ENCODE measurements at places on chromosomes 7 and 10.
A peak's percentile ranks its signal among the peaks of the same experiment; 100 is the strongest.

- no peak for DNase-seq
Observed at GRCh38 chr7:2288503-2288902, 25.7 kb downstream of the SNX8 start.

- DNase-seq: peak; percentile 23
Observed at GRCh38 chr10:93030409-93030808, 30.2 kb upstream of the CYP26C1 start.

DNA sequence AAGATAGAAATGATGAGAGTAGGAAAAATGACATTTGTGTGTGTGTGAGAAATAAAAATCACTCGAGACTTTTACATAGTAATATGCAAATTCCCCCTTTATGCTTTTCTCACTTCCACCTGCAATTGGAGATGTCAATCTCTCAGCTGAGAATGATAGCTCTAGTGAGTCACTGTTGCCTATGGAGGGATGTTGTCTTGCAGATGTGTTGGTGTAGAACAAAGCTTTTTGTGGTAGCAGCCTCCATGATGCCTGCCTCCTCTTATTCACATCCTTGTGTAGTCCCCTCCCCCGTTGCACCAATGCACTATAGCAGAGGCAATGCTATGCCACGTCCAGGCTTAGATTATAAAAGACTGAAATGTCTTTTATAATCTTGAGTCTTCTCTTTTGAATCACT, 33.8 kb downstream of the SPAG6 start:
- no peak for DNase-seq

GRCh38 chr10:90745565-90745964, 112.3 kb downstream of the HTR7 start:
- DNase-seq: no peak

DNA sequence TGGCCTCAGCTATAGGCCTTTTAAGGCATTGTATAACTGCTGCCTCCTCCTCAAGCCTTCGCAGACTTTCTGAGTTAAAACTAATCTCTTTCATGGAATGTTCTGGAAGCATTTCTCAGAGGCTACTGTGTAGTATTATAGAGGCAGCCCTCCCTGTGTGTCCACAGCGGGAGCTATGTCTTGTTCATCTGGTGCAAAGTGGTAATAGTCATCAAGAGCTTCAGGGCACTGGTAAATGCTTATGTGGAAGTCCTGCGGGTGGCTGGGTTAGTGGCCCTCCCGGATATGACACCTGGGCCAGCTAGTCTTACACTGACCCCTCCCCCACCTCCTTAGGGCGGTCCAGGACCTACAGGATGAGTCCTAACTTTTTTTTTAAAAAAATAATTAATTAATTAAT, 2.2 kb upstream of the ABHD11 start:
- DNase-seq: no peak

GRCh38 chr7:106329971-106330733, 45.4 kb upstream of the NAMPT start:
- no peak for DNase-seq

GRCh38 chr10:102738692-102739121, 5.0 kb upstream of the WBP1L start:
- no peak for DNase-seq

- peak; percentile 69 for DNase-seq
Observed at GRCh38 chr7:20329389-20330238, 1.1 kb upstream of the ITGB8 start.

- DNase-seq: no peak
Observed at GRCh38 chr7:135981958-135982646, 4.9 kb upstream of the MTPN start.

DNA sequence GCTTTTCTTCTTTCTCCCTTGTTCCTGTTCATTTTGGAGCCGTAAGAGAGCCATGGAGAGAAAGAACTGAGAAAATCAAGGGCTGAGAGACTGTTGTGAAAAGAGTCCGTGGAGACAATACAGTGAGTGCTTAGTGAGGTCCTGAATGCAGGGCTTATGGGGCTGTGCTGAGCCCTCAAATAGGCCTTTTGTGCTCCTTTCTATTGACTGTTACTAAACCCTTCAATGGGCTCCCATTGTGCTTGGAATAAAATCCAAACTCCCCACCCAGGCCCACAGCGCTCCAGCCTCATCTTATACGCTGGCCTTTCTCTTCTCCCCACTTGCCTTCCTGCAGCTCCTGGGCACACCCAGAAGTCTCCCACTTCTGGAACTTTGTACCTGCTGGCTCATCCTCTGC, 243.1 kb upstream of the HABP2 start:
- no peak for DNase-seq

GRCh38 chr7:1404898-1405548, 54.2 kb downstream of the MICALL2 start:
- no peak for DNase-seq

DNA sequence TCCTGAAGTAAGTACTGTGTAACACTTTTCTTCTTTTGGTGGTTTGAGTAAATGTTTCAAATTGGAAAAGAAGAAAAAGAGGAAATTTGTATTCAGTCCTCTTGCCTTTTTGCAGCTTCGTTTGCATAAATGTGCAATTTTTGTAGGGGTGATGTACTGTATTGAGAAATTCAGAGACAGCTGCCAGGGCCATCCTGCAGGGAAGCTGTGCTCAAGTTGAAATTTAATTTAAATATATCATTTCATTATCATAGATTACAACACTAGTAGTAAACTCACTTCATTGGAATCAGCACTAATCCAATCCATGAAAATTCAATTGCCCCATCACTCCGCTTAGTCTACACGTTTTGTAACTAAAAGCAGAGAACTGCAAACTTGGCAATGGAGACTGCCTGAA, 415.4 kb downstream of the DNAJB9 start:
- no peak for DNase-seq

DNA sequence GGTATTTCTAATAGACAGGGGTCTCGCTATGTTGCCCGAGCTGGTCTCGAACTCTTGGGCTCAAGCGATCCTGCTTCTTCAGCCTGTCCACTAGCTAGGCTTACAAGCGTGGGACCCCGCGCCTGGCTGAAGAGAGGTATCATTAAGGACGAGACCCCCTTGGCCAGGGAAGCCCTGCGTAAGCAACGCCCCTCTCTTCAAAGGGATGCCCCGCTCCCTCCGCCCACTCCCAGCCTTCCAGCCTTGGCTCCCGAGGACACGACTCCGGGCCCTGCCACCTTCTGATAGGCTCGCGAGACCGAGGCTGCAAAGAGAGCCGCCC, 220 bp upstream of the ZKSCAN5 start:
- peak; percentile 96 for DNase-seq

- DNase-seq: no peak
Observed at GRCh38 chr7:106484562-106484961, 176.4 kb downstream of the CCDC71L start.

DNA sequence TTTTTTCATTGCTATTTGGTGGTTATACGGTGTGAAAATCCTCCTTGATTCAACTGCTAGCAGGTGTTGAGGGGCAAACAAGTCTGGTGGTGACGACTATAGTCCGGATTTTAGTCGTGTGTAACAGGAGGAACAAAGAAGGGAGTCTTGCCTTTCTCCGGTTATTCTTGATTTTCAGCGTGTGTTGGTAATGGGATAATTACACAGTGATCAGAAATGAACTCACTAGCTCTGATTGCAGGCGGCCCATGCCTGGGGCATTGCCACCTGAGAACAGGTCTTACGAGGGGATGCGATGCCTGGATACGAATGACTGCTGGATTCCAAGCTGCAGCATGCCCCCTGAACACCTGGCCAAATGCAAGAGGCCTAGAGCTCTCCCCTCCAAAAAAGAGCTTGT, 72.8 kb downstream of the CAMK1D start:
- DNase-seq: no peak

GRCh38 chr10:27815261-27815660, 69.6 kb upstream of the MKX start:
- no peak for DNase-seq

GRCh38 chr7:47648275-47648925, 66.5 kb upstream of the TNS3 start:
- no peak for DNase-seq

DNA sequence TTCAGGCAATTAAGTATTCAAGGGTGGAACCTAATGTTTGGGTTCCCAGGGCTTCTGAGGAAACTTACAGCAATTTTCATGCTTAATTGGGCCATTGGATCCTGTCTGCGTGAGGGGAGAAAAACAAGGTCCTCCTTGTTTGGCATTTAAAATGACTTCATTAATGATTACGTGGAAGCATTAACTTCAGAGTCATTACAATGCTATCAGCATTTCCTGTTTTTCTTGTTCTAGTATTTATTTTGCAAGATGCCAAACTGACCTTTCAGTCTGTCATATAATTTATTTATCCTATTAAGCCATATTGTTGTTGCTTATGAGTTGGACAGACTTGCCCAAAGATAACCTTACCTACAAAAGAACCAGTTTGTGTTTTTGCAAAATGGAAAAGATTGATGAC, 324.1 kb upstream of the LRRN3 start:
- no peak for DNase-seq

DNA sequence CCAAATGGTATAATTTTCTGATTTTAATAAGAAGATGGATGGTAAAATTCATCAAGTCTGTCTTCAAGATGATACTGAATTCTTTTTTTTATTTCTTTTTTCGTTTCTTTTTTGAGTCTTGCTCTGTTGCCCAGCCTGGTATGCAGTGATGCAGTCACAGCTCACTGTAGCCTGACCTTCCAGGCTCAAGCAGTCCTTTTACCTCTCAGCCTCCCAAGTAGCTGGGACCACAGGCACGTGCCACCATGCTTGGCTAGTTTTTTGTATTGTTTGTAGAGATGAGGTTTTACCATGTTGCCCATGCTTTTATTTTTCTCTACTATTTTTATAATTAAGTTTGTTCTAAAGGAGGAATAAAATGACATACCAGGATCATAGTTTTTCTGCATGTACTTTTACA, 52.1 kb upstream of the HELLS start:
- DNase-seq: no peak

GRCh38 chr10:23523251-23523650, 84.4 kb downstream of the OTUD1 start:
- peak; percentile 12 for DNase-seq

GRCh38 chr10:79129361-79129997, 60.7 kb downstream of the ZMIZ1 start:
- peak; percentile 89 for DNase-seq

DNA sequence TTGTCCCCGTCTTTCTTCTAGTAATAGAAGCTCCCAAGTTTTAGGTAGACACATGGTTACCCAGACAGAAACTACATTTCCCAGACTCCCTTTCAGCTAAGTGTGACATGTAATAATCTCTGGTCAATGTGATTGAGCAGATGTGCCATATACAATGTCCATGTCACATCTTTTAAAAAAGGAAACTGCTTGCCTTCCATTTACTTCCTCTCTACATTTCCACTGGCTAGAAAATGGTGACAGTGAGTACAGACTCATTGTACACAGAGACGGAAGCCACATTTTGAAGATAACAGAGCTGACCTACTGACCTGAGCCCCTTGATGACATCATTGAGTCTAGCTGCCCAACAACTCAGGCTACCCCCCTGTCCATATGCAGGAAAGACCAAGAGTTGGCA, 21.3 kb downstream of the ZC3HAV1 start:
- DNase-seq: no peak

- DNase-seq: peak; percentile 46
Observed at GRCh38 chr7:37920849-37921805, 687 bp downstream of the EPDR1 start.

GRCh38 chr10:67666416-67667034, 29.5 kb downstream of the CTNNA3 start:
- peak; percentile 11 for DNase-seq

DNA sequence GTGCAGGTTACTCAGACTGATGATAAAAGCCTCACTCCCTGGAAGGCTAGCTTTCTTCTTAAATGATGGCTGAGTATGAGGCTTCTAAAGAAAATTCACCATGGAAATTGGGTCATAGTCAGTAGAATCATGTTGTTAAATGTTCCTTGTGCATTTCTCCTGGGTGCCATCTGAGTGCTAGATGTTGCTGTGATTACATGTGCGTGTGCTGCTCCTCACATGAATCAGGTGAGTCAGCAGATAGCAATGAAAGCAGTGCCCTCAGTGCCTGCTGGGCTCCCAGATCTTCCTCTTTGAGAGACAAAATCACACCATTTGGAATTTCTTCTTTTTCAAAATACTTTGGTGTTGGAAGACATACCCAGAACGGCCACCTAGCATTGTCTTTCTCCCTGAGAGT, 331.7 kb downstream of the XPNPEP1 start:
- DNase-seq: no peak

GRCh38 chr7:41698114-41698513, 4.8 kb downstream of the INHBA start:
- DNase-seq: no peak

DNA sequence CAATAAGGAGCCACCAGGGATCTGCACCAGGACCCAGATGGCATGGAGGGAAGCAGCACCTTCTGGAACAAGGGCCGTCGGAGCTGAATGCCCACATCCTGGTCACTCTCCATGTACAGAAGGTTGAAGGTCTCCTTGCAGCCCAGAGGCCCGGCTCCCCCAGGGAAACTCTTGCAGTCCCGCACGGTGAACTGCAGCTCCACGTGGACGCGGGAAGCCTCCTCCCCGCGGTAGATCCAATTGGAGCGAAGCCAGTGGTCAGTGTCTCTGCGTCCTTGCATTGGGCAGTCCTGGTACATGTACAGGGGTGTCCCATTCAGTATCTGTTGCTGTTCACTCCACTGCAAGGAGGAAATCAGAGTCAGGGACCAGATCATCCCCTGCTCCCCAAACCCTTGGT, 7.4 kb downstream of the EPHA1 start:
- no peak for DNase-seq

GRCh38 chr10:126391192-126391885, 3.1 kb upstream of the ADAM12 start:
- no peak for DNase-seq

DNA sequence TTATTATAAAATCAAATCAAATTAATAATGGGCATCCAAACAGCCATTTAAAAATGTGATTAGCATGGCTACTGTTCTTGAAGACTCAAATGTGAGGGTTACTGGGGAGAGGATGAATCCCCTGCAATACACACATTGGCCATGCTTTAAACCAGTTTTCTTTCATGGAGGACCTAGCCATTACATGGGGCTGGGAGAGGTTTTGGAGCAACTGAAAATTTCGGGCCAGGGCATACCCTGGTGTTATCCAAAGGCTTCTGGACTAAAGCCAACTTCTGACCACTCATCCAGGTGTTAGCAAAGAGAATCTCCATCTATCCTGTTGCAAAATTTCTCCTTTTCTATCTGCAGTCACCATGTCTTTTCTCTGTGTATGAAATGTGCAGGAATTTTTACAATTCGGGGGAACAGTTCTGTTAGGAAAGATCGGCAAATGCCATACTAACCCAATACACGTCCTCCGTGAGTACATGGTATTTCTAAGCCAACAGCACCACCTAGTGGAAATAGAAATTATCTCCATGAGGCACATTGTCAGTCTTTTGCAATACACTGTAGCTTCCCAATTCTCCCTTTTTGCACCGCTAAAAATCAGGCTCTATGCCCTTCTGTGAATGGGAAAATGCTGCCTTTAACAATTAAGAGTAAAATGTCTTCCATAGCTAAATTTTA, 47.0 kb upstream of the ZNF107 start:
- DNase-seq: peak; percentile 48

DNA sequence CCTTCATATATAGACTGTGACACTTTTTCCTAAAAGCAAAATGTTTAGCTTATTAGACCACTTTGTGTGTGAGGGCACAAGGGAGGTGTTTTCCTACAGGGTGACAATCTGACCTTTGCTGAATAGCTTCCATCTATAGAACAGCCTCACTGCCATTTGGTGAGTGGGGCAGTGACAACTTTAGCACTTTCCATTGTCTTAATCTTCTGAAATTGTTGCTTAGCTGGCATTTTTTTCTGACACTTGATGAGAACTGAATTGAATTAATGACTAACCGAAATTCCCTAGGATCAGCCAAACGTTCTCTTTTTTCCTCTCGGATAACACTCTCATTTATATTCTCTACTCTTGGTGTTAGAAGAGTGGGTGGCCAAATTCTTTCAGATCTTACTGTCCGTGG, 30.2 kb downstream of the KDM7A start:
- no peak for DNase-seq

Data from iPS-NIHi11 (cell line).